NCI-H187 (cell line): ENCODE measurements at places on chromosomes 16 and 17.

GRCh38 chr16:379183-379960 is 2.4 kb downstream of the PGAP6 start:
- DNase-seq = peak; percentile 96

DNA sequence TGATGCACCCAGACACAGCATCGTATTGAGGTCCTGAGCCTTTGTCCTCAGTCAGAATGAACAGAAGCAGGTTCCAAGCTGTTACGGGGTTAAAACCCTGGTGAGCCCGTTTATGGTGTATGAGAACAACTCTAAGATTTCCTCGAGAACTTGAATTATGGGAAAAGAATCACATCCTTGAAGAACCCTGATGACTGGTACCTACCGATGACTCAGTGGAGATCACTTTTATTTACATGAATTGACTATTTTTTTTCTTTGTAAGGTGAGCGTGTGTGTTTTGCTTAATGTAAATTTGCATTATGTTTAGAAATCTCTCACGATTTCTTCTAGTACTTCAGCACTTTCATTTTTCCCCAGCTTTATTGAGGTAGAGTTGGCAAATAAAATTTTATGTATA is 3.3 kb upstream of the KRTAP4-4 start:
- no peak for DNase-seq

- no peak for DNase-seq
These were observed 4.4 kb downstream of the TP53I13 start for GRCh38 chr17:29572691-29573557.

GRCh38 chr16:85844786-85845185 is 45.3 kb downstream of the COX4I1 start:
- no peak for DNase-seq
